ENCODE measurements at places on chromosomes 4 and X.

DNA sequence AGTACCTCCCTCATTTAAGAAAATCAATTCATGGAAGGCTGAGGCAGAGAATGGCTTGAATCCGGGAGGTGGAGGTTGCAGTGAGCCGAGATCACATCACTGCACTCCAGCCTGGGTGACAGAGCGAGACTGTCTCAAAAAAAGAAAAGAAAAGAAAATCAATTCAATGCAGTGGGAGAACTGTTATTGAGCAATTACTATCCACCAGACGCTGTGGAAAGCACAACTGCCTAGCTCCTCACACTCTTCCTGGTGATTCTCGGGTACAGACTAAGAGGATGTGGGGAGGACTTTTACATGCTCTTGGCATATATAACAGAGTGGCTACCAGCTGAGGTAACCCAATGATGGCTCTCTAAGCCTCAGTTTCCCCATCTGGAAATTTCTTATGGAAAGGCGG is 2.7 kb upstream of the TMSB4X start:
- no peak for DNase-seq

GRCh38 chr4:6380746-6381410 is 91.5 kb downstream of the PPP2R2C start:
- DNase-seq = no peak

- DNase-seq = no peak
These were observed 105.7 kb upstream of the PRPS2 start for GRCh38 chrX:12685541-12685940.

DNA sequence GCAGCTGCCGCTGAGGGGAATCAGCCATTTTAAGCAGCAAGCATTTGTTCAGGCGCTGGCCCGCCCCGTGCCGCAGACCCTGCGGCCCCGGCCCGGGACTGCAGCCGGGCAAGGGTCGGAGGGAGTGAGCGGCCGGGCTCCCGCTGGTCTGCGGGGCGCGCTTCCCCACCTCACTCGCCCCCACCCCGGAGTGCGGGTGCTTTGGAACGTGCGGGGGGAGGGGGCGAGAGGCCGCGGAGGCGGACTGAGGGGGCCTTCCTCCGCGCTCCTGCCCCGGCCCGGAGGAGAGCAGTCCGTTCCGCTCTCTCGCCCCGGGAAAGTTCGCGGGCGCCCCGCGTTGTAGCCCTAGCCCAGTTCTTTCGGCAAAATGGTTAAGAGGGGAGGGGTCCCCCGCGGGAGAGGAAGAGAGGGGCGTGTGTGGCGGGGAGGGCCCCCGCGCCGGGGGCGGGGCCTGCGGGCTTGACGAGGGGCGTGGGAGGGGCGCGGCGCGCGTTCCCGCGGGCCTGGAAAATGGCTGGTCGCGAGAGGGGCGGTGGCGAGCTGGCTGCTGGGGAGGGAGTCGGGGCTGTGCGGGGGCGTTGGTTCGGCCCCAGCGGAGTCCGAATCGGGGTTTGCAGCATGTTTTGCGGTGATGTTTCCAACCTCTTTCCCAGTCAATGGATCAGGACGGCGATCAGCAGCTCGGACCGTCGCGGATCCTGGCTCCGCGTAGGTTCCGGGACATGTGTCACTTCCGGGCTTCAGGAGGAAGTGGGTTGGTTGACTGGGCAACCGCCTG is 942 bp downstream of the ING2 start:
- peak; percentile 42 for DNase-seq

DNA sequence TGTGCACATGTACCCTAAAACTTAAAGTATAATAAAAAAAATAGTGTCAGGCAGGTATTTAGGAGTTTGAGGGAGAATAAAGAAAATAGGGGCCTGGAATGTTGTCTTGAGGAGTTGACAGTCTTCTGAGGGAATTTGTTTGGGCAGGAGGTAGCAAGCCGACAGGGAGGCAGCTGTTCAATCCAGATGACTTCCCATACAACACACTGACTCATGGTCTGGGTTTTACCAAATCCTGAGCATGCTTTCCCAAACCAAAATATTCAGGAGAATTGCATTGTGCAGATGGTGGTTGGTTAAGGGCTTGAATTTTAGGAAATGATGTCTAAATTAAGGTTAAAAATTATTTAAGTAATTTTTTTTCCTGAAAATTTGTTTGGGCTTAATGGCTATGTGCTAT is 430.0 kb downstream of the INPP4B start:
- DNase-seq = no peak

DNA sequence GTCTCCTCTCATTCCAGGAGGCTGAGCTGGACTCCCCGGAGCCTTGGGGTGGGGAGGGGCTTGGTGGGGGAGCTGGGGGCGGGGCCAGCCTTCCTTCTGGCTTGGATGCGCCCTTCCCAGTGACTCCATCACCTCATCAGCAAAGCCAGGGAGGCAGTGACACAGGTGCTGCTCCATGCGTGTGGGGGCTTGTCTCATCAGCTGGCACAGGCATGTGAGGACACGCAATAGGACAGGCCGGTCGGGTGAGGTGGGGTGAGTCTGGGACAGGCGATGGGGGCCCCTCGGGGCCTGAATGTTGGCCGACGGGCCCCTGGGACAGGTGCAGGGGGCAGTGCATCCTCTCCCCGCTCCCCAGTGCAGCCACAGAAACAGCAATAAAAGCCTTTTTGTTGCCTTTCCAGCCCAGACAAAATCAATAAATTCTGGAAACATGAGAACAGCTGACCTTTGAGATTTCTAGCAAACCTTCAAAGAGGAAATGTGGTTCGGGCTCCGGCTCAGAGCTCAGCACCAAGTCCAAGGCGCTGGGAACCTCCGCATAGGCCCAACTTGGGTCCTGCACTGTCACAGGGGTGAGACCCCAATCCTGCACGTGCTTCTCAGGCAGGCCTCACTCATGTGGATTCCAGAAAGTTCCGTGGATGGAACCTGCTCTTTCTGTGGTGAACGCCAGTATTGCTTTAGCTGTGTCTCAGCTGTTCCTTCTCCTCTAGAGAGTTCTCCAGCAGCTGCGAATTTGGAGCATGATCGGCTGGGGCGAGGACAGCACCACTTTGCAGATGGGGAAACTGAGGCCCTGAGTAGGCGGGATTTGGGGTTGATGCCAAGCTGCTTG is 18.5 kb downstream of the ADRA2C start:
- DNase-seq = peak; percentile 18

DNA sequence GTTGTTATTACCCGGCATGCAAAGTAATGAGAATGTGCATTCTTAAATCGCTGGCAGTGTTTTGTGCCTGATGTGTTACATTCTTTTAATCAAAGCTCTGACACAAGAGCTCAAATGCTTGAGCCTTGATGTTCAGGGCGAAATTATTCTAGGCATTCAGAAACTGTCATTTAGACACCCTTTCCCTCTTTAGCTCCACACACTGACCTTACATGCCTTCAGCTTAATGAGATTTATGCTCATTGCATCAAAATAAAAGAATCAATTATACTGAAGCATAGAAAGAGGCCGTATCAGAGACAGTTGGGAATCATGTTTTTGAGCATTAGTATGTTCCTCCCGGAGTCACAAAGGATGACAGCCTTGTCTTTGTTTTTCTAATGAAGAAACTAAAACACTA is 56.7 kb downstream of the FAM114A1 start:
- no peak for DNase-seq

- DNase-seq = no peak
These were observed 45.9 kb upstream of the F9 start for GRCh38 chrX:139484591-139484990.

- peak; percentile 75 for DNase-seq
These were observed at the start of gene PCSK1N for GRCh38 chrX:48835524-48836329. PCSK1N (minus strand) TSS chrX:48835610; CDS start chrX:48835532, 78 bp downstream.

GRCh38 chr4:122662701-122663100 is 41.8 kb upstream of the IL21 start:
- DNase-seq = no peak

GRCh38 chr4:113674251-113674650 is 87.3 kb downstream of the CAMK2D start:
- DNase-seq = no peak

- peak; percentile 16 for DNase-seq
These were observed at the start of gene XKRX for GRCh38 chrX:100928660-100929613. XKRX (minus strand) TSS chrX:100928917; CDS start chrX:100928304, 613 bp downstream.

GRCh38 chr4:143109376-143109775 is 75.3 kb upstream of the USP38 start:
- no peak for DNase-seq

- peak; percentile 40 for DNase-seq
These were observed 53.4 kb downstream of the FAT4 start for GRCh38 chr4:125368146-125368545.

- DNase-seq = no peak
These were observed 1.1 kb downstream of the CFAP299 start for GRCh38 chr4:80336582-80336981.

DNA sequence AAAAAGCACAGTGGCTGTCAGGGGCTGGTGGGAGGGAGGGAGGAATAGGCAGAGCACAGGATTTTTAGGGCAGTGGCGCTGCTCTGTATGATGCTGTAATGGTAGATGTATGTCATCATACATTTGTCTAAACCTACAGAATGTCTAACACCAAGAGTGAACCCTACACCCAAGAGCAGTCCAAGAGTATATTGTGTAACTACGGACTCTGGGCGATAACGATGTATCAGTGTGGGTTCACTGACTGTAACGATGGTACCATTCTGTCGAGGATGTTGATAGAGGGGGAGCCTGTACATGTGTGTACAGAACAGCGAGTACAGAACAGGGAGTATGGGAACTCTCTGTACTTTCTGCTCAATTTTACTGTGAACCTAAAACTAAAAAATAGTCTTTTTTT is 76.5 kb downstream of the HAUS3 start:
- DNase-seq = no peak

DNA sequence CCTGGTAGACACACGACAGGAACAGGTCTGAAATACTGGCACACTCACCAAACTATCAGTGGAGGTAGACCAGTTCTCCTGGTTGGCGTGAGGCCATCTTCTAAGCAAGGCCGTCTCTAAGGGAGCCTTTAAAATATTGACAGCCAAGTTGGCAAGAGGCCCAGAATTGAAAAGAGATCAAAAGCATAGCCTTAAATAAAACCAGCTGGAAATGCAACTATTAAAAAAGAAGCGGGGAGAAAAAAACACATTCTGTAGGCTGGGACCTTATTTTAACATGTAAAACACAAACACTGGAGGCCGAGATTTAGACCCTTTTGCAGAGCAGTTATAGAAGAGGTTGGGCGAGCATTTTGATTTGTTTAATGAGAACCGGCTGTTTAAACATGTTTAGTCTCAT is 233.0 kb upstream of the CLNK start:
- peak; percentile 31 for DNase-seq
